ENCODE measurements at places on chromosomes 2 and 18. TPM values are rescaled to one million over a fixed set of nuclear protein-coding genes. Genes with fewer than 3 reads are reported as not detected.

GRCh38 chr2:122186761-122187222, 431.3 kb downstream of the TSN start:
- peak; percentile 74 for DNase-seq

- DNase-seq: no peak
Measured at GRCh38 chr18:3012136-3013023, 564 bp downstream of the LPIN2 start.

DNA sequence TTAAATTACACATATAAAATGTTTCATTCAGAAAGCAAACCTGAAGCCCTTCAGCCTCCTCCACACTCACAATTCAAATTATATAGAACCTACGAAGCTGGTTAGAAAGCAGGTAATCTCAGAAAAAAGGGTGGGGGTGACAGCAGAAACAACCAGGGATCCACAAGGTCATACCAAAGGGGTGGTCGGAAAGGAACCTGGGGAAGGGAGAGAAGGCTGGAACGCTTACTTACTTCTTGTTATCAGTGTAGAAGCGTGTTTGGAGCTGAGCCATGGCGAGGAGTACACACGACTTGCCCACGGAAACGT, 316 bp downstream of the WDR12 start:
- DNase-seq: no peak

B4GALT6 gene
- 12.9 TPM for total RNA-seq

DNA sequence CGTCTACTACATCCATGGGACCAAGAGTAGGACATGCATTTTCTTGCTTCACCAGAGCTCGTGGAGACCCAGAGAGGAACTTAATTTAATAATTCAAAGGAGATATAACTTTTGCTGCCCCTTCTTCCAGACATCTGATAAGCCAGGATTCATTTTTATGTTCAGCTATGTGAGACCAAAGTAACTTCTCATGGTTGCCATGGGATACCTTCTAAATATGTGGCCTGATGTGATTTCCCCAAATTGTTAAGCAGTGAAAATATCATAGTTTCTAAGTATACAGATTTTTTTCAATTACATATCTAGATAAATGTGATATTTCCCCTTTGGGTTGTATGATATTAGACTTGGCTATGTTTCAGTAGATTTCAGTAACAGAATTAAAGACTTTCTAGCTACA, 185.5 kb upstream of the FN1 start:
- DNase-seq: no peak

DNA sequence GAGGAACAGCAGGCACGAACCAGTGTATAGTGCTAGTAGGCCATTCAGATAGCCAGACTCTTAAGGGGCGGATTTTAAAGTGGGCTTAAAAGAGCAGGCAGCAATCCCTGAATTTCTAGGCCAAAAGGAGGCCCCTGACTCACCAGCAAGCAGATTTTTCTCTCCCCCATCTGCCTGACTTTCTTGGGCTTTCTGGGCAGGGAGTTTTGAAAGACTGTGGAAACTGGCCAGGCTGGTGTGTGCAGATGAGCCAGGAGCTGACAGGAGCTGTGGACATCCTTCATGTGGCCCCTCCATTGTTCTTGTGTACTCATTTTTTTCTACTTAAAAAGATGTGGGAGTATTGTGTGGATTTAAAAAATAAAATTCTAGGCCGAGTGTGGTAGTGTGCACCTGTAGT, 59.0 kb downstream of the GLI2 start:
- DNase-seq: no peak

GRCh38 chr2:198231562-198231961, 427.2 kb downstream of the PLCL1 start:
- no peak for DNase-seq

DNA sequence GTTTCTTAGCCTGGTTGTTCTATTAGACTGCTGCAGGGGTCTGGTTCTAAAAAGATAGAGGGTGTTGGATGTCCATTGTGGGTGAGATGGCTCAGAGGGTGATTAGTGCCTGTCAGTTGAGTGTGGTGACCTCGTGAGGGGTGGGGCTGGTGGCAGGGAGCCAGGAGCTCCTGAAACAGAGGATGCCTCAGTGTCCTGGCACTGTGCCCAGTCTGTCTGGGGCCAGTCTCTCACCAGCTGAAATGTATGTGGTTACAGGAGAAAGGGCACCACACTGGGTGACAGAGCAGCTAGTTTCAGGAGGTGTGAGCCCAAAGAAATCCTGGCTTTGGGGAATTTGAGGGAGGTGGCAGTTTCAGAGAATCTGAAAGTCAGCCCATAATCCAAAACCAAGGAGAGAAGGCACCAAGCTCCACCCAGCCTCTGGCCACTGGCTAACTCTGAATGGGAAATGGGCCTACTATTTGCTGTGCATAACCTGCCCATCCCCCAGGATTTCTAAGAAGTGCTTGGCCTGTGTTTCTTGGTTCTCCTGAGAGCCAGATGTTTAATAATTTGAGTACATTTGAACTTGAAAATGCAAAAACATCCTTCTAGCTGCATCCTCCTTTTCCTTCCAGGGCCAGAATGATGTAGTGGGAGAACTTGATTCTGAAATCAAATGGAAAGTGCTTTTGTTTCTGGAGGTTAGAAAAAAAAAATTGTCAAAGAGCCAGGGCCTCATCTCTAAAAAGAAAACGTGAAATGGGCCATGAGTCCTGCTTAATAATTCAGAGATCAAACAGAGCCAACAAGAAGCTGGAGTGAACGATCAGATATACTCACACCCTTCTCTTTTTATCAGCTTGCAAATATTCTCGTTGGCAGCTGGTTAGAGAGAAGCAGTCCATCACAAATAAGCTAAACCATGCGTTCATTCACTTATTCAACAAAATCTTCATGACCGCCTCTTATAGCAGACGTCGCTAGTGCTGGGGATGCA, 92.3 kb downstream of the B3GNT2 start:
- DNase-seq: peak; percentile 82
